ENCODE measurements at places on chromosomes 5 and 9.

GRCh38 chr5:63923914-63924313 is 38.3 kb downstream of the HTR1A start:
- no peak for DNase-seq

DNA sequence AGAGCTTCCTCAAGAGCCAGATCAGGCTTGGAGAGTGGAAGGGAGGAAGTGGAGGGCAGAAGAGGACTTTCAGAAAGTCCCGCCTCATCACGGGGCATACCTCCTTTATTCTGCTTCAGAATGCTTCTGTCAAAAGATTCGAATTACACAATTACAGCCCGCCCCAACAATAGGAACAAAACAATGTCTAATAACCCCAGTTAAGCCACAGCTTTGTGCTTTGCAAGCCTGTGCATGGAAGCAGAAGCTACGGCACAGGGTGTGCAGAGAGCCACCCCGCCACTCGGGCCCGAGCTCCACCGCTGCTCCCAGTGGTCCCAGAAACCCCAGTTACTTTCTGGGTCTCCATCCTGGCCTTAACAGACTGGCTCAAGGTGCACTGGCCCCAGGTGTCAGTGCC is 23.5 kb downstream of the HNRNPH1 start:
- no peak for DNase-seq

GRCh38 chr9:36489453-36489852 is 83.2 kb upstream of the MELK start:
- DNase-seq: no peak

- no peak for DNase-seq
Observed at GRCh38 chr5:151684690-151685361, 1.9 kb downstream of the SPARC start.

GRCh38 chr5:1374679-1375055 is 29.8 kb upstream of the CLPTM1L start:
- DNase-seq: no peak

DNA sequence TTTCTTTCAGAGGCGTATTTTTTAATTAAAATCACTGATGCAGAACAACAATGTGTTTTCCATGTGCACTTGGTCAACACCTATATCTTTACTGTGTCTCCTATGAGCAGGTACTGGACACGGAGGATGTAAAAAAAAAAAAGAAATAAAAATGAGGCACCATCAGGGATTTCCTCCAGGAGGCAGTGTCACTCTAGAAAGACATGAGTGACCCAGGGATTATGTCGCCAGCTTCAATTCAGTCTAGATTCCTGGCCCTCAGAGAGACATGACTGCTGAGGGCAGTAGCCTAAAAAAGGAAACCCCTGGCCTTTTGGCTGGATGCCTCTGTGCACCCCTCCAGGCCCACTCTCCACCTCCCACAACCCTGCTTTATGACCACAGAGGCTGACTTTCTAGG is 18.3 kb upstream of the IL33 start:
- DNase-seq: no peak

GRCh38 chr5:1784197-1785050 is 15.2 kb downstream of the MRPL36 start:
- no peak for DNase-seq

DNA sequence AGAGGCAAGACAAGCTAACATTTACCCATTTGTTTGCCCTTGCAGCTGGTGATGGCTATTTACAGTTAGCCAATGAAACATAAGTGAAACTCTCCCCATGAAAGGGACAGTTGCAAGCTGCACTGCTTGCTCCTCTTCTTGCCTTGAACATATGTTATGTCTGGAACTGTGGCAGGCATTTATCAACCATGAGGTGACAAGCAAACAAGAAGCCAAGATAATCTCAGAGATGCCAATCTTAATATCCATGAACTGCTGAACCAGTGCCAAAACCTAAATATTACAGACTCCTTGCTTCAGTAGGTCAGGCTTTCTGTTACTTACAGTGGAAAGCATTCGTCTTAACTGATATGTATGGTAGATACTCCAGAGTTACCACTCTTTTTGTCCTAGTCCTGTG is 133.4 kb downstream of the ACTBL2 start:
- DNase-seq: no peak

GRCh38 chr5:164027738-164028137 is 522.3 kb downstream of the MAT2B start:
- DNase-seq: no peak

GRCh38 chr9:115914291-115914690 is 239.3 kb upstream of the PAPPA start:
- DNase-seq: no peak

GRCh38 chr5:59829386-59829785 is 64.1 kb downstream of the PDE4D start:
- DNase-seq: no peak

DNA sequence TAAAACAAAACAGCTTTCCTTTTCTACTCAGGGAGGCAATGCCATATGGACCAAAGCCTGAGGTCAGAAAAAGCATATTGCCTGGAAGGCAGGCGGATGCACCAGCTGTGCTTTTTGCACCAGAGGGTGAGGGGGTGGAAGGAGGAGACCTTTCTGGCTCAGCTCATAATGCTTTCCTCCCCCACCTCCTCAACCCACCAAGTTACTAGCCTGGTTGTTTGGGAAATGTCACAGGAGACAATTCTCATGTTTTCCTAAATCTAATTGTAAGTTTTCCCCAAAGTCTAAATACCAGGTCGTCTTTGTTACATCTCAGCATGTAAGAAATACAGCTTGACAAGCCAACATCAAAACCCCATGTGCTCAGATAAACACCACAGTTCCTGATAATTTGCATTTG is 72.6 kb upstream of the DMRTA1 start:
- no peak for DNase-seq

DNA sequence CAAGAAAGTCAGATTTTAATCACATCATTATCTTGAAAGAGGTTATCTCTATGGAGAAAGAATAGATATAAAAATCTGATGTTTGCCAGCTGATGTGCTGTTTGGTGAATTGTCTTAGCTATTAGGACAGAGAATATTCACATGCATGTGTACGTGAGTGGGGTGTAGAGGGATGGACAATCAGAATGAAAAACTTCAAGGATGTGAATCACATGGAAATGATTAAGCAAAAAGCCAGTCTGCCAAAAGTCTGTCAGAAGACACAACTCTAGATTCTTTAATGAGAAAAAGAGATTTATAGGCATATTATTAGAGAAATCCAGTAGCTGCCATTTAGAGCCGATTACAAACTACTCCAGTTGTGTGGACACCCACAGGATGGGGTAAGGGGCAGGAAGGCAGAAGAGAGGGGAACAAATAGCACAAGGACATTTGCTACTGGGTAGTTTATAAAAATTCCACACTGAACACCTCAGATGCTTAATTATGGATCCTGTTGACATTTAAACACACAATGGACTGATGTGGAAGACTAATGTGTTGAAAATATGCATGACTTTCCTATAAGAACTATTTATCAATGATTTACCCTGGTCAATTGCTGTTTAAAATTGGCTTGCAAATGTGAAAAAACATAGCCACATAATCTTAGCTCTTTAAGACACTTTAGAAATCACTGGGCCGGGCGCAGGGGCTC is 127.4 kb downstream of the PTTG1 start:
- no peak for DNase-seq

- DNase-seq: no peak
Observed at GRCh38 chr9:106092083-106092482, 397.7 kb downstream of the TMEM38B start.

DNA sequence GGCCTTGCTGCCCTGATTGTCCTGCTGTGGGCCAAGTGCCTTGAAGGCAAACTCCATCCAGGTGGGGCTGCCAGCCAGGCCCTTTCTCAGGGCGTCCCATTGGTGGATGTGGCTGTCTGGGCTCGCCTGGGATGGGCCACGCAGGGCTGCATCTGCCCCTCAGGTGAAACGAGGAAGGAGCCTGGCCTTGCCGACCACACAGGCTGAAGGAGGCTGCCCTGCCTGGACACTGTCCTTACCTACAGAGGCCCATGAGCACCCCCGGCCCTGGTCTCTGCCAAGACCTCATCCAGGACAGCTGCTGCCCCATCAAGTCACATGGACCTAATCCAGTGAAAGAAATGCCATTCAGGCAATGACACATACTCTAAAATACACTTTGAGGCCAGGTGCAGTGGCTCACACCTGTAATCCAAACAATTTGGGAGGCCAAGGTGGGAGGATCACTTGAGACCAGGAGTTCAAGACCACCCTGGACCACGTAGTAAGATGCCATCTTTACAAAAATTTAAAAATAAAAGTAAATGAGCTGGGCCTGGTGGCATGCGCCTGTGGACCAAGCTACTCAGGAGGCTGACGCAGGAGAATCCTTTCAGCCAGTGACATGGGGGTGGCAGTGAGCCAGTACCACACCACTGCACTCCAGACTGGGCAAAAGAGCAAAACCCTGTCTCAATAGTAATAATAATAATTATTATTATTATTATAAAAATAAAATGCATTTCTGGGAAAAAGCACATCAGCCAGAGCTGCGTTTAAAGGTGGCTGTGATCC is 33.9 kb downstream of the PNPLA7 start:
- no peak for DNase-seq

- no peak for DNase-seq
Observed at GRCh38 chr5:160375166-160375565, 4.7 kb upstream of the C1QTNF2 start.

DNA sequence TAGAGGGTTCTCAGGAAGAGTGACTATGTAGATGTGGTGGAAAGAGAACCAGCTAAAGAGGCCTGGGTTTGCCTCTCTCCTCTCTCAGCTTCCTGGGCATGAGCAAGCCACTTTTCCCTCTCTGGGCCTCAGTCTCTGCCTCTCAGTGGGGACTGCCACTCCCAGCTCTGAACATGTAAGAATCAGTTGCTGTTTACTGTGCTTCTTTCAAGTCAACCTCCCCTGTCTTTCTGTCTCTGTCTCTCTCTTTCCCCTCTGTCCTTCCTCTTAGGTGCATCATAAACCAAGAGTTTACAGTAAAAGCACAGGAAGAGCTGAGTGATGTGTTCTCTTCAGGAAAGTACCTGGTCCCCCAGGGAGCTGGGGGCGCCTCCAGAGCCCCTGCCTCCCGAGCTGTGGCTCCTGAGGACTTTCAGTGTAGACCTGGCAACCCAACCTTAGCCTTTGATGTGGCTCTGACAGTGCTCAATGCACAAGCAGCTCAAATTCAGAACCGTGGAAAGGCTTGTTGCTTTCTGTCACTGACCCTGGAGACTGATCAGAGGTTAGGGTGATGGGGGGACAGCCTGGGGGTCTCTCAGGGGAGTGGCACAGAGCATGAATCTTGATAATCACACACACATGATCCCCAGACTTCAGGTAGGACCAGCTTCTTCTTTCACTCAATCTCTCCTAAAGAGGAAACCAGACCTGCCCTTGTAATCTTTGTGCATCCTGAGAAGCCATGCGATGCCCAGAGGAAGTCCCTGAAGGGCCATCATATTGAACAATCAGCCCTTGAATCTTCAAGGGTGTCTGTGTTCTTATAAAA is 59.4 kb upstream of the TNFSF8 start:
- peak; percentile 58 for DNase-seq

DNA sequence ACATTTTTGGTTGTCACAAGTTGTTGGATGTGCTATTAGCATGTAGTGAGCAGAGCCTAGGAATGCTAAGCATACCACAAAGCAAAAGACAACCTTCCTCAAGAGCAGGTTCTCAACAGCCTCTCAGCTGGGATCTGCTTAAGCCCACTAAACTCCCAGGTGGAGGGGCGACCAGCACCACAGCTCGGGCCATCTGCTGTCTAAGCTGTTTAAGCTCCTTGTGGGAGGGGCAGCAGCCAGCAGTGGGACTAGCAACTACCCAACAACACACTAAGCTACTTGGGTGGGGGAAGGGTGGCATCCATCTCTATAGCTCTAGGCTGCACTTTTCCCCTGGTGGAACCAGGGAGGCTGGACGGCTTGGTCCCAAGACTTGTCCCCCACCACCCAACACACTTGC is 1052.7 kb upstream of the ARRDC3 start:
- DNase-seq: no peak

- DNase-seq: no peak
Observed at GRCh38 chr9:131856105-131856504, 116.2 kb upstream of the RAPGEF1 start.

Measured in stimulated activated CD4-positive, alpha-beta T cell treated with anti-CD3 and anti-CD28 coated beads, Interleukin-2, amount 100 ng/mL, for 48 hours (primary cell).